ENCODE measurements at places on chromosomes 3 and 15.
A peak's percentile ranks its signal among the peaks of the same experiment; 100 is the strongest.

GRCh38 chr15:32870240-32871033 lies 152.6 kb downstream of the GREM1 start:
- peak; percentile 64 for DNase-seq

GRCh38 chr3:146092230-146092629 lies 68.8 kb downstream of the PLOD2 start:
- no peak for DNase-seq

GRCh38 chr15:62795700-62796695 lies 246.5 kb upstream of the TPM1 start:
- DNase-seq: no peak

DNA sequence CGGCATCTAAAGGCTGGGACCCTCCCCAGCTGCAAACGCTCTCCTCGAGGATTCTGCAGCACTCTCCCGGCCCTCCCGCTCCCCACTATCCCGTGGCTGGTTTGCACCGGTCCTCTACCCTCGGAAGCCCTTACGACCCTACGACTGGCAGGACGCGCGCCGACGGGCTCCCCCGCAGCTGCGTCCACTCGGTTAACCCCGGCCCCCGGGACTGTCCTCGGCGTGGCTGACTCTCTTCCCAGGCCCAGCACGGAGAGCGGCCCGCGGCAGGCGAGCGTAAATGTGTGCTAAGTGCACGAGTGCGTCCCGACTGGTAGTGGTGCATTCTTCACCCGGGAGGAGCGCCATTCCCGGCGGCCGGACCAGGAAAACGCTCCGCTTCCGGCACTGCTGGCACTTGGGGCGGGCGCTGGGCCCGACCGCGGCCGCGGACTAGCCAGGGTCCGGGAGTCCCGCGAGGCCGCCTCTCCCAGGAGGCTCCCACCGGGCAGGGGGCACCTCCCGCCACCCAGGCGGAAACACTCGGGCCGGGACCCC lies 508 bp downstream of the GORASP1 start:
- no peak for DNase-seq

- DNase-seq: no peak
Observed at GRCh38 chr3:31241533-31241932, 291.2 kb upstream of the STT3B start.

- DNase-seq: no peak
Observed at GRCh38 chr15:64653757-64654156, 121.6 kb downstream of the RBPMS2 start.

DNA sequence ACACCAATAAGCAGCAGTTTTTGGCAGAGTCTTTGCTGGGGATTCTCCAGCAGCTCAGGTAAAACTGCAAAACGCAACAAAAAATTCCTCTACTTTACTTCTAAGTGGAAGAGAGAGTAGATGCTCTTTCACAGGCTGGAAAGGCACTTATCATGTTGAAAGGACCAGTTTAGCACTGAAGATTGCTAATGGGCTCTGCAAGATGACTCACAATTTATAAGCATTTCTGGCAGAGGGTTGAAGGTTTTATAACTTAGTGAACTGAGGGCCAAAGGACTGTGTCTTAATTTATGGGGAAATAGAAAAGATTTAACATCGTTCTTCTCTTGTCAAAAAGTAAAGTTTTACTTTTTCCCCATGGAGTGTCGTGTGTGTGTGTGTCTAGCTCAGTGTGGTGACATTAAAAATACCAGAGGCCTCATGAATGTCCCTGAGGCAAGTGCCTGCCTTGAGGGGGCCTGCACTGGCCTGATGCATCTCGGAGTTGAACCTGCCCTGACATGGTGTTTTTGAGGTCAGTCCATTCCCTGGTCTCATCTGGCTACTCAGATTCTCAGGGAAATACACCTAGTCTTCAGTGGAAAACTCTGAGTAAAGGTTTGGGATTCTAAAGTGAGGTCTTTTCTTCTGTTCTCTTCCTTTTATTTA lies 1092.0 kb downstream of the NAALADL2 start:
- no peak for DNase-seq

All from GM12864 (cell line).